ENCODE measurements at places on chromosomes 4 and X.

- no peak for DNase-seq
Observed at GRCh38 chr4:156293657-156294297, 340.1 kb upstream of the CTSO start.

- no peak for DNase-seq
Observed at GRCh38 chr4:175447016-175447415, 365.0 kb downstream of the GPM6A start.

- DNase-seq, result no peak
Observed at GRCh38 chr4:10354746-10355145, 102.5 kb downstream of the ZNF518B start.

- no peak for DNase-seq
Observed at GRCh38 chrX:97481228-97481627, 597.5 kb downstream of the RPA4 start.

DNA sequence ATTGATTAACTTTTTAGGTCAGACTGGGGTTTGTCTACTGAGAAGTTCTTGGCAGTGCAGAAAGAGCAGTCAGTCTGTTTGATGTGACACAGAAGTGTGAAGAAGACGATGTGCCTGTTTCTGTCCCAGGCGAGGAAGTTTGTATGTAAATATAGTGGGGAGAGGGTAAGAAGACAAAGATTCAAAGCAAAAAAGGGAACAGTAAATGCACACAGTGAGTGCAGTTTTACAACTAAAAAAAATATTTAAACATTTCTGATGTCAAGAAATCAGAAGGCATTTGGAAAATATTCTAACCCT lies 264.9 kb downstream of the RAPGEF2 start:
- no peak for DNase-seq

DNA sequence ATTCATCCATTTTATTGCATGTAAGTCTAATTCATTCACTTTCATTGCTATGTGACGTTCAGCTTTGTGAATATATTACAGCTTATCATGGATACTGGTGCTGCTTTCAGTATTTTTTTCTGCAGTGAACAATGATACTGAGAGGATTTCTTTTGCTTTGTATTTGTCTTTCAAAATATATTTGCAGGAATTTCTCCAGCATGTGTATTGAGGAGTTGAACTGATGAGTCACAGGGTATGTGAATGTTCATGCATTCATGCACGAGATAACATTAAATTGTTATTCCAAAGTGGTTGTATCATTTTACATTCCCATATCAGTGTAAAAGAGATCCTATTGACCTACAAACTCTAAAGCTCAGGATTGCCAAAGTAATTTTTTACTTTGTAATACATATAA lies 283.8 kb upstream of the ARSJ start:
- DNase-seq, result no peak

GRCh38 chrX:437661-438390 lies 51.1 kb upstream of the PPP2R3B start:
- DNase-seq, result no peak

DNA sequence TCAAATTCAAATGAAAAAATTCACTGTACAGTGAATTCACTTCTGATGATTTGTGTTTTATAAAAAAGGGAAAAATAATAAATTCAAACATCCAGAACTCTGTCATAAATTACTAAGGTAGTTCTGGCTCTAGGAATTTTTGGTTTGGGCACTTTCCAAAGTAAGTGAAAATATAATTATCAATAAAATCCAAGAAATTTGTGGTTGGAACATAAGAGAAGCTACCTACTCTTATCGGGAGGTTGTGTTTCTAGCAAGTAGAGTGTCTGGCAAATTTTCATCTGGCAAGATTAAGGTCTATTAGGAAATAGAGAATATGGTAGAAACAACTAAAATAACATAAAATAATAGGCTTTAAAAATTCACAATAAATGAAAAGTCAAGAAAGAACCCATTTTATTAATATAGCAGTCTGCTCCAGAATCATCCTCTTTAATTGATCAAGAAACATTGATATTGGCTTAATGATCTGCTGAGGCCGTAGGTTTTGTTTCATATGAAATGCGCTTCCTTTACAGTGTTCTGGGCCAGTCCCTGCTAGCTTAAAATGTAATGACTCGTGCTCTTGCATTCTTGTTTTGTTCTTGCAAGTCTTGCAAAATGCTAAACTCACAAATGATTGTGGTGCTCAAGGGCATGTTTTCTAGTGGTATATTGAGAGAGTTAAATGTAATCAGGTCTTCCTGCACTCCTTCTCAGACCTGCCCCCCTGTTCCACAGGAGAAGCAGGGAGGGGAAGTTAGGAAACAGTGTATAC lies 331.4 kb downstream of the RAPGEF2 start:
- DNase-seq, result no peak

GRCh38 chrX:133921764-133922389 lies 63.5 kb downstream of the GPC3 start:
- DNase-seq, result peak; percentile 17

DNA sequence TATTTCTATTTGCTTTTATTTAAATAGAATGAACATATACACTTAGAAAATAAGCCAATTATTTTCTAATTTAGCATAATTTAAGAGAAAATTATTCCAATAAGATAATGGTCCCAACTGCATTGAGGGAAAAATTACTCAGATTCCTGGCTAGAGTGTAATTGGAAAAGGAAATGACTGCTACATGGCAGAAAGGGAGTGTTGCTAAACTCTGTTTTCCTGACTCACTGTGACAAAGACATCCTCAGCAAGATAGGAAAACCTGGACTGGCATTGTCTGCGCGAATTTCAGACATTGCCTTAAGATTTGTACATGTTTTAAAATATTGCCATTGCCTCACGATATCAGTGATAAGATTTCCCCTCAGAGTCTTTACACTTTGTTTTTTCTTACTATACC lies 8.2 kb downstream of the TNIP3 start:
- DNase-seq, result no peak

DNA sequence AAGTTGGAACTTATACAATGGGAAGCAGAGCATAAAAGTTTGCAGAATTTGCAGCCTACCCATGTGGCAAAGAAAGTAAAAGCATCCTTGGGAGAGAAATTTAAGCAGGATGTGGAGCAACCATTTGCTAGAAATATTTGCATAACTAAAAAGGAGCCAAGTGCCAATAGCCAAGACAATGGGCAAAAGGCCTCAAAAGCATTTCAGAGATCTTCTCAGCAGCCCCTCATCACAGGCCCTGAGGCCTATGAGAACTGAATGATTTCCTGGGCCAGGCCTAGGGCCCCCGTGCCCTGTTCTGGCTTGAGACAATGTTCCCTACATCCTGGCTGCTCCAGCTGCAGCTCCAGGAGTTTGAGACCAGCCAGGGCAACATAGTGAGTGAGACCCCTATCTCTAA lies 25.3 kb upstream of the RAB28 start:
- DNase-seq, result no peak

GRCh38 chr4:179027569-179027968 lies 1585.3 kb upstream of the AGA start:
- no peak for DNase-seq

GRCh38 chr4:156487107-156487506 lies 484.5 kb downstream of the PDGFC start:
- no peak for DNase-seq
